ENCODE measurements at places on chromosomes 2 and 18. TPM values are rescaled to one million over a fixed set of nuclear protein-coding genes. Genes with fewer than 3 reads are reported as not detected.

Gene ACOXL
- not detected for total RNA-seq

Gene LIMS4
- total RNA-seq = 5.0 TPM

Gene UPP2
- not detected for total RNA-seq

Gene TMEM17
- 1.2 TPM for total RNA-seq

Gene NYAP2
- not detected for total RNA-seq

Gene PNPT1
- 21.0 TPM for total RNA-seq

Gene LHCGR
- 0.96 TPM for total RNA-seq

Gene SLC5A7
- not detected for total RNA-seq

Gene MARCHF4
- not detected for total RNA-seq

Gene KYNU
- total RNA-seq = 9.3 TPM

DNA sequence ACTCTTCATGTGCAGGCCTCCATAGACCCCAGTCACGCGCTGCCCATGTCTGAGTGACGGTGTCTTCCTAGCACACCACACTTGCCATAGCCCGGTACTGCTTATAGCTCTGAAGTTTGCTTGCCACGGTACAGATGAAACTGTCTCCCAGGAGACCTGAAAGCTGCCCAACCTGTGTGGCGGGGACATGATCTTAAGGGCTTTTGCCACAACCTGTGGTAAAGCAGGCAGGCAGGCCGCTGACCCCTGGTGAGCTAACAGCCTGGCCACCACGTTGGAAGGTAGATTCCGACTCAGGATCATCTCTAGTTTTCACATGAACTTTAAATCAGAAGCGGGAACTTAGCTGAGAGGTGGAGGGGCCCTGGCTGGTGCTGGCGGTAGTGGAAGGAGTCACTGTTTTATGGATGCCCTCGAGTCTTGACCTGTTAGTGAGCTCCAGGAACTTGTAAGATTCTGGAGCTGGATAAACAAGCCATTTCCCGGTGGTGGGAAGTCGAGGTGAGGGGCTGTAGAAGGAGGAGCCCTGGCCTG is 153.3 kb downstream of the ZNF236 start:
- DNase-seq = no peak

DNA sequence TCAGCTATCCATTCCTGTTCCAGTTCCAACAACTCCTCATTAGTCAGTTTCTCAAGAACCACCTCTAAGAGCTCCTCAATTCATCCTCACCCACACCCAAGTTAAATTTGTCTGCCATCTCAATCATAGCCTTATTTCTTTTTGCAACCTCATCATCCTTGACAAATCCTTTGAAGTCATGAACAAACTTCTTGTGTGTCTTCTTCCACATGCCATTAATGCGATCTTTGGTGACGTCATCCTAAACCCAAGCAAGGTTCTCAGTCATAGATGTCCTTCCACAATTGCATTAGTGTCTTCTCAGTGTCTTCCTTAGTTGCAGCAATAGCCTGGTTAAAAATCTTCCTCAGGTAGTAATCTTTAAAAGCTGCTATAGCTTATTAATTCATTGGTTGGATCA is 71.2 kb upstream of the FSIP2 start:
- no peak for DNase-seq

- DNase-seq = no peak
These were observed 13.6 kb upstream of the ZSCAN30 start for GRCh38 chr18:35303610-35304009.

GRCh38 chr2:201855356-201855755 is 49.0 kb downstream of the CDK15 start:
- no peak for DNase-seq

DNA sequence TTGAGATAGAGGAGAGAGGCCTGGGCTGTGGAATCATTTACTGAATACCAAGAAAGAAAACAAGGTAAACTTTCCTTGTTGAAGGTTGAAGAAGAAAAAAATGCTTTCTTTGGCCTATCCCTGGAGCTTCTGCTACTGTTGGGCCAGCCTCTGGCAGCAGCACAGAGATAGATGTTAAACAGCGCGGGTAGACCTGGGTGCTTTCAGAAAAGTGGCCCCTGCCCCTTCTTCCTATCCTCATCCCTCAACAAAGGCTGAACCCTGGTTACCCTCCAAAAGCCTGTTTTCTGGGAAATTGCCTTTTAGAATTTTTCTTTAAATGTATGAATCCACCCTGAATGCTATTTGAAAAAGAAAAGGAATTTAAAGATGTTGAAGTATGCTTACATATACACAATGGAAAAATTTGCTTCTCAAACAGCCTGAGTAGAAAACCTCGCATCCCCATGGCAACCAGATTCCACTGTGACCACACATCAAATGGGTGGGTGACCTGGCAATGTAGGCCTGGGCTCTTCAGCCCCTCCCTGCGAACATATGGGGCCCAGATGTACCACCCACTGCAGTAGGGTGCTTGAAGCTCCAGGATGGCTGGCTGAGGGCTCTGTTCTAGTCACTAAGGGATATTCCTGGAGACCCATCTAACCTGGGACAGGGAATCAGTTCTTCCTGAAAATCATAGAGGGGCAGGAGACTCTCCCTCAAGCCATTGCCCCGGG is 23.4 kb upstream of the CHRNA1 start:
- DNase-seq = no peak

GRCh38 chr2:170928036-170928823 is 823 bp upstream of the GORASP2 start:
- no peak for DNase-seq

DNA sequence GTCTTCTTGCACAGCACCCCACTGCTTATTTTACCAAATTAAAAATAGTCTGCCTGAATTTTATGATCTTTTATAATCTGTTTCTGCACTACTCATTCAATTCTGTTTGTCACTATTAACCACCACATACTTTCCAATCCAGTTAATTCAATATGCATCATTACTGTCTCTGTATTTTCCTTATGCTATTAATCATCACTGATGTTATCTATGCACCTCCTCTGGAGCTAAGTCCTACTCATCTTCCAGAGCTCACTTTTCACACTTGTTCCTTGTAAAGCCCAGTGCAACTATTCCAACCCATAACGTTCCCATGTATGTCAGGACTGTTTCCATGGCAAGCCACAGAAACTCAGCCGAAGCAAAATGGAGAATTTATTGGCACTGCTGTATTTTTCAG is 713.6 kb downstream of the PLCL1 start:
- no peak for DNase-seq

DNA sequence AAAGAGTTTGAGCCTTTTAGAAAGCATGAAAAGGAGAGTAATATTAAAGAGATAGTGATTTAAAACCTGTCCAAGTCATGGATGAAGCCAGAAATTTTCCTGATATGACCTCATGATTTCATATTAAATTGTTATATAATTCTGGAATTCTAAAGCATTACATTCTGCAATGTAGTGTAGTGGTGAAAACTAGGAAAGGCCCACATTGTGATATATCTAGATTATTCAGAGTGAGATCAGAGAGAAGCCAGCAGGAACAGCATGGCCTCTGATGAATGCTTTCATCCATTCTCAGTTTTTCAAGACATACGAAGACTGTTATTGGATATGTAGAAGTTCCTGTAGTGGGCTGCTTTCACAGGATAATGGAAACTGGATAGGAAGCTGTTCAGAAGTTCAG is 98.8 kb downstream of the LCLAT1 start:
- no peak for DNase-seq

DNA sequence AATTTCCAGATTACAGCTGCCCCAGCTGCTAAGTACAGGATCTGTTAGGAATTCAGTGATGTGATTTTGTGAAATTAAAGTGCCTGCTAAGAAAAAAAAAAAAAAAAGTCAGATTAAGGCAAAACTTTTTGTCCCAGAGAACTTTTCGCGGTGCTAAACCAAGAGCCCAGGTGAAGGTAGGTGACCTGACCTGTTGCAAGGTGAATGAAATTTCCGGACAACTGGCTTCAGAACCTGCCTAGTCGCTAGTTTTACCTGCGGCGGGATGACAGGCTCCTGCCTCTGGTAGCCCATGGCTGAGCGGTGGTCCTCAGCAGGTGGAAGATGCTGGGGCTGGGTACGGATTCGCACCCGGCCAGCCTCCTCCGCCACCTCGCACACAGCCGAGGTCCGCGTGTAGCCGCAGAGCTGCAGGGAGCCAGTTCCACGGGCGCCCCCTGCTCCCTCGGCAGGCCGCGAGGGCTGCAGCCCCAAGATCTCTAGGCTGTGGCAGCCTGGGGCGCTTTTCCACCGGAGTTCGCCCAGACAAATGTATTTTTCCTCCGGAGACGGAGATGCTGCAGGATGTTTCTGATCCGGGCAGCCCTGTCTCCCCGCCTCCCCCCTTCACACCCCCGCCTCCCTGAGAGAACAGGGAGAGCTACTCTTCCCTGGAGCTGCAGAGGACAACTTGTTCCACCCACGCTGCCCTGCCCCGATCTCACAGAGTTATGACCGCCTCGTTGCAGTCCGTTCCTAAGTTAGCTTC is at the start of gene SLC38A11:
TSS of gene SLC38A11 (minus strand) at position 572 of the 748 bp plus-strand sequence. CDS start at position 294, 278 bp downstream.
- DNase-seq = no peak

GRCh38 chr2:150028322-150028721 is 440.7 kb upstream of the MMADHC start:
- no peak for DNase-seq

- DNase-seq = no peak
These were observed 124.6 kb downstream of the TMEFF2 start for GRCh38 chr2:192070099-192070498.

DNA sequence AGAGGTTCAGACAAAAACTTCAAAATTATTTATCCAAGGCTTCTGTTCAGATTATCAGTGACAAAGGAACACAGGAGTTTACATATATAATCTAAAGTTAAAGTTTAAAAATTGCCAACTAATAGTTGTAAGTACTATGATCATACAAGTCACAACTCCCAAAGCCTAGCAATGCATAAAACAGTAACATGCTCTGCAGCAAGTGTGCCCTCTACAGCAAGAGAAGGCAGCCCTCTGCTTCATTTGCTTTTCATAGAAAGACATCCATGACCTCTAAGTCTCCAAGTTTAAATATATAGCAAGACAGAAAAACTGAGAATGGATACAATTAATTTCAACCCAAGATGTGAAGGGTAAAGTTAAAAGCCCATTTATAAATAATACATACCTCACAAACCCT is 13.3 kb downstream of the RAB1A start:
- no peak for DNase-seq

GRCh38 chr2:231050018-231050901 is 6.4 kb upstream of the PSMD1 start:
- no peak for DNase-seq

DNA sequence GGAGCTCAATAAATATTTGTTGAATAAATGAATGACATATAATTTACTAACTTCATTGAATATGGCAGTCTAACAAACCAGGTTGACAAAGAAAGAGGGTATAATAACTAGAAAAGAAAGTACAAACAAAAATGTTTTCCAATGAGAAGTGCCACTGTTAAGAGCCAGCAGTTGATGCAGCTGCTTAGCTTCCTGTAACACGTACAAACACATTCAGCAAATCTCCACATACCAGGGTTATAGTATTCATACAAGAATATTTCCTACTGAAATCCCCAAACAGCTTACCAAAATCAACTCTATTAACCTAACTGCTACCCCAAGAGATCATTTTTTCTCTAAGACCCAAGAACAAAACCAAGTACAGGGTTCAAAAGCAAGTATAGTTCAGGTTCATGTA is 77.7 kb downstream of the THADA start:
- no peak for DNase-seq

DNA sequence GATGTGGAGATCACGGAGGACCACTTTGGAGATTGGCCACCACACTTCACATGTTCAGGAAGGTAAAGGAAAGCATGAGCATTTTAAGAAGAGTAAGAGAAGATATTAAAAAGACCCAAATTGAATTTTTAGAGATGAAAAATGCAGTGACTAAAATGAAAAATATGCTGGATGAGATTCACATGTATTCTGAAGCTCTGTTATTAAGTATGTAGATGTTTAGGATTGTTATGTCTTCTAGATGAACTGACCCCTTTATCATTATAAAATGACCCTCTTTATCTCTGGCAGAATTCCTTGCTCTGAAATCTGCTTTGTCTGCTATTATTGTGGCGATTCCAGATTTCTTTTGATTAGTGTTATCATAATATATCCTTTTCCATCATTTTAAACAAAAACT is 36.0 kb upstream of the DYNC2LI1 start:
- no peak for DNase-seq

DNA sequence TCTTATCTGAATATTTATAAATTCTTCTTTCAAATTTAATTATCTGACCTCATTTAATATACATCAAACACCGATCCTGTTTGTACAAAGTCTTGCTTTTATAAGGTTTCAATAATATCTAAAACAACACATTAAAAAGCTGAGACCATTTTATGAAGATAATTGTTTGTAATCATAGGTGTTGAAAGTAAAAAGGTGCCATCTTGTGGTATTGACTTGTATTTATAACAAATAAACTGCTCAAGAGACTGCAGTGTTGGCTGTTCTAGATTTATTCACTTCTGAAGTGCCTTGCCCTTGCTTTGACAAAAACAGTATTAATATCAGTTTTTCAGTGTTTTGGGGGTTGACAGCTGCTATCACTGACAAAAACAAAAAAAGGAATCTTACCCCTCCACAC is 286.8 kb upstream of the HNMT start:
- DNase-seq = no peak

- no peak for DNase-seq
These were observed 38.1 kb downstream of the AFTPH start for GRCh38 chr2:64562148-64562784.

- DNase-seq = no peak
These were observed 46.6 kb downstream of the SCN1A start for GRCh38 chr2:166081131-166081632.

DNA sequence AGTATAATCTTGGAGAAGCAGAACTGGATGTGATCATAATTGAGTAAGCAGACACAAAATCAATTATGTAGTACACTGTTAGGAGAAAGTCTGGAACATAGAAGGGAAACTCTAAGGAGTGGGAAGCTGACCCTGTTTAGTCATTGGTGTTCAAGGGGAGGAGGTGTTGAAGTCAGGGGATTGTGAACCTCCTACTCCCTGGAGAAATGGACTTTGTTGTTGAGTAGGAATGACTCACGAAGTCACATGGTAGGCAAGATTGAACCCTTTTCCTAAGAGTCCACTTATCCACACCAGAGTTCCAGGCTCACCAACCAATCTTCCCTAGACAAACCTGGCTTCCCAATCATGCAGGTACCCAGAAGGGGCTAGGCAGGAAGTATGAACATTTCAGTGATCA is 81.0 kb upstream of the BCL11A start:
- no peak for DNase-seq

- no peak for DNase-seq
These were observed 2156.0 kb upstream of the PIK3C3 start for GRCh38 chr18:39799006-39799405.

DNA sequence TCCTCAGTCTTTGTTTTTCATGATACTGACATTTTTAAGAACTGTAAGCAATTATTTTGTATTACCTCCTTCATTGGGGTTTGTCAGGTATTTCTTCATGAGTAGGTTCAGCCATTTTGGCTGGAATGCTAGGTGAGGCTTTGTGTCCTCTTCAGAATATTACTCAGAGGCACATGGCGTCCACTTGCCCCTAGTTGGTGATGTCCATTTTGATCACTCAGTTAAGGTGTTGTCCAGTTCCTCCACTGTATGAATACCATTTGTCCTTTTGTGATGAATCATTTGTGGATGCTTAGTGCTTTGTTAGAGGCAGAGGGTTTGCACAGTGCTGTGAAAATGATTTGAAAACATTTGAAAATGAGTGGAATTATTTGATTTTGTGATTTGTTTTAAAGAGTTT is 4.7 kb downstream of the IL1RL2 start:
- no peak for DNase-seq
